ENCODE measurements at places on chromosomes 1 and 21.

GRCh38 chr1:244231193-244231571, 180.1 kb downstream of the ZBTB18 start:
- no peak for DNase-seq

GRCh38 chr1:53550201-53550741, 91.1 kb downstream of the DMRTB1 start:
- DNase-seq, result no peak

- DNase-seq, result peak; percentile 68
These were observed 649 bp downstream of the PTPN7 start for GRCh38 chr1:202159534-202160371.

GRCh38 chr1:150148837-150149270, 862 bp upstream of the PLEKHO1 start:
- DNase-seq, result no peak

GRCh38 chr21:24411429-24411828, 1195.9 kb downstream of the MRPL39 start:
- DNase-seq, result no peak

DNA sequence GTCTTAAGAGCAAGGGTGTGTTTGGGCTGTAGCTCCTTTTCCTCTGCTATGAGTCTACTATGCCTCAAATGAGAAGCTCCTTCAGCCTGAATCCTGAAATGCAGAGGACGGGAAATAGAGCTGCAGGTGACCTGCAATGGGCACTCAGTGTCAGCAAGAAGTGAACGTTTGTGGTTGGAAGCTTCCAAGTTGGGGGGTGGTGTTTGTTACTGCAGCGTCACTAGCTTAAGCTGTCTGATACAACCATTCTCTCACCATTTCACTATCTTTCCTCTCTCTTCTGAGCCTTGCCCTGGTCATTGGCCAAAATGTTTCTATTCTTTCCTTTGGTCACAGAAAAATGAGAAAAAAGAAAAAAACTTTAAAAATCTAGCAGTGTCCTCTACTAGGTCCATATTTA, 19.4 kb downstream of the TRIM67 start:
- DNase-seq, result no peak

GRCh38 chr1:98939471-98939870, 65.2 kb downstream of the PLPPR5 start:
- DNase-seq, result no peak
